ENCODE measurements at places on chromosomes 11 and 22.

GRCh38 chr22:32897400-32897799 lies 95.9 kb downstream of the TIMP3 start:
- no peak for DNase-seq

GRCh38 chr22:27267145-27267544 lies 534.4 kb downstream of the MN1 start:
- no peak for DNase-seq

DNA sequence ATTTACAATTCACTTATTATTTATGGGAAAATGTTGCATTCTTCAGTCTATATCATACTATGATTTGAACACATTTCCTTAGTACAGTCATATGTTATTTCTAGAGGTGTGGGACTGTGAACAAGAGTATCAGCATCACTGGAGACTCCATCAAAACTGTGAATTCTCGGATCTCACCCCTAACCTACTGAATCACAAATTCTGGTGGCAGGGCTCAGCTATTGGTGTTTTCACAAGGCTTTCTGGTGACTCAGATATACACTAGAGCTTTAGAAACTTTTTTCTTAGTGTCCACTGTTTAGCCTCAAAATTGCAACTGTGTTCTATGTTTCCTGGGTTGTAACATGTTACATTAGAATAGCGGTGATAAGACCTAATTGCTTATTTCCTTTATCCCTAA lies 352.9 kb upstream of the DDI1 start:
- DNase-seq, result no peak

DNA sequence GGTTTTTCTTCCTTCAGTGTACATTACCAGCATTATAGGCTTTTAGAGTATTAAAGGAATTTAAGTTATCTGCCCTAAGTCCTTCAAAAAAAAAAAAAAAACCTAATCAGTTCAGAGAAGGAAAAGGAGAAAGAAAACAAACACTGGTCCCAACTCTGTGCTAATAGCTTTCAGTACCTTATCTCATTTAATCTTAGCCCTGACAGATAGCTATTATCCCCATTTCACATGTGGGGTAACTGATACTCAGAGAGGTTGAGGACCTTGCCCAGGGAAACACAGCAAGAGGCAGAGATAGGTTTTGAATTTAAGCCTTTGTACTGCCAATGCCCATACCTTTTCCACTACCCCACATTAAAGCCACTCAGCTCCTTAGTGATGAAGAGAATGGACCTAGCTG lies 43.4 kb downstream of the FAT3 start:
- DNase-seq, result no peak

GRCh38 chr11:78202733-78203167 lies 14.0 kb downstream of the USP35 start:
- peak; percentile 58 for DNase-seq
